ENCODE measurements at places on chromosomes 1 and 21. TPM values are rescaled to one million over a fixed set of nuclear protein-coding genes. Genes with fewer than 3 reads are reported as not detected.

GRCh38 chr1:60102267-60103061 is 28.9 kb upstream of the C1orf87 start:
- DNase-seq = no peak

DNA sequence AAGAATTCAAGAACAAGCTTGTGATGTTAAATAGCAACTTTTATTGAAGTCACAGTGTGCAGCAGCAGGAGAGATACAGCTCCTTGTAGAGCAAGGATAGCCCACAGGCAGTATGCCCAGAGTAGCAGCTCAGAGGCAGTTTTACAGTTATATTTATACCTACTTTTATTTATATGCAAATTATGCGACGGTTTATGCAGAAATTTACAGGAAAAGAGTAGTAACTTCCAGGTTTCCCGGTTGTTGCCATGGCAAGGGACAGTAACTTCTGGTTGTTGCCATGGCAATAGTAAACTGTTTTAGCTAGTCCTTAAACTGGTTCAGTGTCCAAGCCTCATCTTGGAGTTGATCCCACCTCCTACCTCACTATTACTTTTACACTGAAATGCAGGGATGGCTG is 344.6 kb upstream of the LYPLAL1 start:
- DNase-seq = no peak

DNA sequence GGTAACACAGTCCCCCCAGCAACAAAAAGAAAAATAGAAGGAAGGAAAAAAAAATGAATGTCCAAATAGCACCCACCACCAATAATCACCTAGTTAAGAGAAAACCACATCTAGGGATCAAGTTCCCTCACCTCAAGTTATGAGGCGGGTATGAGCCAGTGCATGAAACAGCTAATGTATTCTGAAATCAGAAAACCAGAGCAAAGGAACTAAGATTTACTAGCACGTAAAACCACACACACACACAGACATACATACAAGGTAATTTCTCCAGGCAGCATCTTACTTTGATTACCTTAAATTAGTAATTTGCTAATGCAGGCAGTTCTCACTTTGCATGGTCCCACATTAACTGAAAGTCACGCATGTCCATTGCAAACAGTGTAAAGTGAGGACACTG is 109.8 kb downstream of the HLCS start:
- DNase-seq = no peak

KRTAP19-3 gene
- polyA plus RNA-seq = not detected

MCOLN3 gene
- polyA plus RNA-seq = 5.5 TPM

RXRG gene
- polyA plus RNA-seq = 0.05 TPM

Data from keratinocyte (primary cell).